HT1080 (cell line): ENCODE measurements at places on chromosomes 3 and 15. TPM values are rescaled to one million over a fixed set of nuclear protein-coding genes. Genes with fewer than 3 reads are reported as not detected.

The AVEN gene
- 14.0 and 18.4 TPM in 2 replicates for total RNA-seq

The CACNA1D gene
- not detected in 2 replicates for total RNA-seq

The KLHL40 gene
- not detected in 2 replicates for total RNA-seq

The ATP11B gene
- total RNA-seq: 30.3 and 41.8 TPM in 2 replicates

The CPLX3 gene
- total RNA-seq: 0.10 and 0.26 TPM in 2 replicates

The GOLGA6A gene
- total RNA-seq: not detected in 2 replicates

The ISLR2 gene
- total RNA-seq: not detected in 2 replicates

The VEPH1 gene
- 85.5 and 91.1 TPM in 2 replicates for total RNA-seq

The ANKDD1A gene
- total RNA-seq: 1.4 and 2.0 TPM in 2 replicates

The UTS2B gene
- total RNA-seq: 0.16 and 0.73 TPM in 2 replicates

The GP5 gene
- total RNA-seq: not detected in 2 replicates

The ADGRG7 gene
- not detected in 2 replicates for total RNA-seq

The C3orf70 gene
- total RNA-seq: 1.7 and 2.6 TPM in 2 replicates

The KAT2B gene
- 10.2 and 16.7 TPM in 2 replicates for total RNA-seq

The PPARG gene
- 1.7 and 2.6 TPM in 2 replicates for total RNA-seq

The GOLGA6L7 gene
- not detected in 2 replicates for total RNA-seq

The EIF4E3 gene
- total RNA-seq: 0.37 and 0.63 TPM in 2 replicates

The PLSCR2 gene
- not detected in 2 replicates for total RNA-seq

The CCRL2 gene
- 2.6 and 3.7 TPM in 2 replicates for total RNA-seq

The GMNC gene
- total RNA-seq: not detected in 2 replicates

The RARB gene
- total RNA-seq: 0.40 TPM in 2 replicates

The ACP3 gene
- 2.3 TPM in 1 of 2 replicates, not detected in the other for total RNA-seq
